ENCODE measurements at places on chromosomes 1 and 21. TPM values are rescaled to one million over a fixed set of nuclear protein-coding genes. Genes with fewer than 3 reads are reported as not detected.
A peak's percentile ranks its signal among the peaks of the same experiment; 100 is the strongest.

IL6R gene
- 11.4 TPM for total RNA-seq

NPHS2 gene
- total RNA-seq = not detected

ZNF648 gene
- not detected for total RNA-seq

SPRR3 gene
- total RNA-seq = not detected

HEYL gene
- 40.0 TPM for total RNA-seq

GUCA2B gene
- total RNA-seq = not detected

C1orf105 gene
- total RNA-seq = 7.1 TPM

ANGPTL7 gene
- 0.39 TPM for total RNA-seq

DNA sequence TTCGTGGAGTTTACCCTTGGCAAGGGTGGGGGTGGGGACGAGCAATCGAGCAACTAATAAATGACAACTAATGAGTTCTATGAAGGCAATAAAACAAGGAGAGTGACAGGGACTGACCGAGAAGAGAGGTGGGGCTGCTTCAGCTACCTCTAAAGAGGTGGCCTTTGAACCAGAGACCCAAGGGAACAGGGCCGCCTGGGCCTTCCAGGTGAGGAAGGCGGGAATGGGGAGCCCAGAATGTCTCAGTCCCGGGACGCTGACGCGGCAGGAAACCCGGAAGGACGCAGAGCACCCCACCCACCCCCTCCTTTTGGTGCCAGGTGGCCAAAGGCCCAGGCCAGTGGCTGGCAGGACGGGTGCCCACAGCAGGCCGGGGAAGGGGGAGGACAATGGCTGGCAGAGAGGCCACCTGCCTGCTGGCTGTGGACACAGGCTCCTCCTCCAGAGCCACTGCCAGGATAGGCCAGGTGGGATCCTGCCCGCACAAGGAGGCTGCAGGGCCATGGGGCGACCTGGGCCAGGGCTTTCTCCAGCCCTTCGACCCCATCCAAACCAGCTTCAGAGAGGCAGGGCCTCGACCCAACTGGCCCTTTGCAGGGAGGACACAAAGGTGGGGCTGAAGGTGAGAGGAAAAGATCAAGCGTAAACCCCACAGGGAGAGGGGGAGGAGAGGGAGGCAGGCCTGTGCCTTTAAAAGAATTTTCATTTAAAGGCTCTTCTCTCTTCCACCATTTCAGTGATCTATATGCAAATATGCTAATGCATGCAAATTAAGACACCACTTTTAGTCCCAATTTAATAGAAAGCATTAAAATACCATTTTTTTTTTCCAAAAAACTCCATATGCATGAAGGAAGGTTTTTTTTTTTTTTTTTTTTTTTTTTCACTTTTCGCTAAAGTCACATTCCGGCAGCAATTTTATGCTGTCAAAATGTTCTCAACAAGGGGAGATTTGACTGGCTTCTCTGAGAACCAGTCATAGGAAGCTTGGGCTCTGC is 58.1 kb downstream of the CASZ1 start:
- DNase-seq = no peak

GRCh38 chr1:87104945-87105344 is 190.5 kb downstream of the HS2ST1 start:
- no peak for DNase-seq

GRCh38 chr1:67674260-67675011 is 10.6 kb upstream of the GADD45A start:
- peak; percentile 39 for DNase-seq

- DNase-seq = no peak
Observed at GRCh38 chr1:47439819-47440598, 2.2 kb downstream of the FOXD2 start.

GRCh38 chr1:44151808-44152207 is 10.4 kb upstream of the KLF18 start:
- DNase-seq = no peak

DNA sequence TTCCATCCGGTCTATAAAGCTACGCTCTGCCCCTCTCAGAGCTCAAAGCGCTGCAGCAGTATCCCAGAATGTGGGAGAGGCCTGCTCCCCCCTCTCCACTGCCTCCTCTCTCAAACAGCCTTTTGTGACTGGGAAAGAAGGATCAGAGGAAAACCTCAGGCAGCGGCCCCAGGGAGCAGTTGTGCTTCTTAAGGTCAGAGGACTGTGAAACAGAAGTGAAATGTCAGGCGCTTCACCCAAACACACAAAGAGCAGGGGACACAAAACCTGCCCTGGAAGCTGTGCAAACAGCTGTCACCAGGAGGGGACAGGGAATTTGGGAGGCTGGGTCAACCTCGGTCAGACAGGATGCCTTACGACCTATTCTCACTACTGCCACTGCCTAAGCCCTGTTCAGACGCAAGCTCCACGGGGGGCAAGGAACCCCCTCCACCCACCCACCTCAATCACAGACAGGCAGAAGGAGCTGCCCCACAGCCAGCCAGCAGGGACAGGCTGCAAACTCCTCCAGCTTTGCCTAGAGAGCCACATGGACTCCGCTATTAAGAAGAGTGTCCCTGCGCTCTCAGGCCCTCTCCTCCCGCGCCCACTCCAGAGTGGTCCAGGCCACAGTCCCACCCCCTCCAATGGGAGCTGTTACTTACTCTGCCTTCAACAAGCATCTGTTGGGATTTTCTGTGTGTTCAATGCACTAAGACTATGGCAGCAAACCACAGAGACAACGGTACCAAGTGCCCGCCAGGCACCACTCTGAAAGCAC is 14.6 kb downstream of the SSBP3 start:
- DNase-seq = no peak

DNA sequence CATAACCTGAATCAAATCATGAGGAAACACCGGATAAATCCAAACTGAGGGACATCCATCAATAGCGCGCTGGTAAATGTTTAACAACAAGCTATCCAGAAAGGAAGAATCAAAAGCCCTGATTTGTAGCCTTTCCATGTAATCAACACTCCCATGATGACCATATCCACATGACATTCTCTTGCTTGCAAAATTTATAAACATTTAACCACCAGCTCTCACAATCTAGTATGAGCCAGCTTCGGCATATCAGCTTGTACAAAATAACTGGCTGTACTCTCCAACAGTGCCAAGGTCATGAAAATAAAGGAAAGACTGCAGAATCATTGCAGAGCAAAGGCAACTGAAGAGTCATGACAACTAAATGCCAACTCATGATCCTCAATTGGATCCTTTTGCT is 15.7 kb downstream of the HSD11B1 start:
- DNase-seq = no peak

DNA sequence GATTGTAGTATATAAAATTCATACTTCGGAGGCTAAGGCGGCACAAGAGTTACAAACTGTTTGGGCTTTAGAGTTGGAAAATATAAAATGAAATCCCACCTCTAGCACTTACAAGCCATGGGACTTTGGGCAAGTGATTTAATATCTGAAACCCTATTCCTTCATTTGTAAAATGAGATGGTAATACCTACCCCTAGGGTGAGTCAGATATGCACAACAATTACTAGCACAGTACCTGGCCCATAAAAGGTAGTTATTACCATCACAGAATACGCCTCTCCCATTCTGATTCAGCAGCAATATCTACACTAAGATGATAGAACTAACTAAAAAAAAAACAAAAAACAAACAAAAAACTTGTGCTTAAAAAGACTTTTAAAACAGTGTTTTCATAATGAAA is 3.5 kb downstream of the KLHL12 start:
- no peak for DNase-seq

- DNase-seq = no peak
Observed at GRCh38 chr1:169572187-169572586, 14.1 kb downstream of the F5 start.

GRCh38 chr1:201006450-201006849 is 17.1 kb downstream of the KIF21B start:
- DNase-seq = no peak

DNA sequence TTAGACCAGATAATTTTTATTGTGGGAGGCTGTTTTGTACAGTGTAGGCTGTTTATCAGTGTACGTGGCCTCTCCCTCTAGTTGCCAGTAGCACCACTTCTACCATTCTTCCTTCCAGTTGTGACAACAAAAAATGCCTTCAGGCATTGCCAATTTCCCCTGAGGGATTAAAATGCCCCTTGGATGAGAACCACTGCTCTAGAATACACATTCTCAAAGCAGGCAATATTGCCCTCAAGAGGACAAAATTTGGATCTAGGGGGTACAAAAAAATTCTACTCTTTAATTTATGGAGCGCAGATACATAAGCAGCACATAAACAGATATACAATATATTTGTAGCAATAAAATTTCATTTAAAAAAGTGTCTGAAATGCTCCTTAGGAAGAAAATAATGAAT is 674.6 kb downstream of the PTPRC start:
- DNase-seq = no peak

DNA sequence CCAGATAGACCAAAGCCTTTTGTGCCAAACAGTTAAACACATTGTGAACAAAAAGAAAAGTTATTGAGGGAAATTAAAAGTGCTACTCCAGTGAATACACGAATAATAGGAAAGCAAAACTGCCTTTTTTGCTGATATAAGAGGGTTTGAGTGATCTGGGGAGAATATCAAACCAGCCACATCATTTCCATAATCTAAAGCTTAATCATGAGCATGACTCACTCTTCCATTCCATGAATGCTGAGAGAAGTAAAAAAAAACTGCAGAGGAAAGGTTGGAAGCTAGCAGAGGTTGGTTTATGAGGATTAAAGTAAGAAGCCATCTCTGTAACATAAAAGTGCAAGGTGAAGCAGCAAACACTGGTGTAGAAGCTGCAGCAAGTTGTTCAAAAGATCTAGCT is 350.6 kb upstream of the NCAM2 start:
- DNase-seq = no peak

DNA sequence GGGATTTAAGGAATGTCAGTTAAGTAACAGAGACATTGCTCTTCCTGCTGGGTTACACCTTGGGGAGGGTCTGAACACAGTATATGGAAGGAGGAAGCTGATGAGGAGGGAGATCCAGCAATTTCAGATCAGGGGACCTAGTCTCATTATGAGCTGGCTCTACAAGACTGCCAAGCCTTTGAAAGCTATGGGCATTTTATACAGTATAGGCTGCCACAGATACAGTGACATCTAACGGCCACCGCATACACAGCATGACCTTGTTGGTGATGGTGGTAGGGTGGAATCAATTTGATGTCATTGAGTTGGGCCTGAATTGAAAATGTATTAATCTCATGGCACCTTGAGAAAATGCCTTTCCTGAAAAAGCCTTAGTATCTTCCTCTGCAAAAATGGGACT is 22.6 kb upstream of the ZP4 start:
- no peak for DNase-seq

- DNase-seq = no peak
Observed at GRCh38 chr1:9078015-9078751, 8.7 kb upstream of the SLC2A5 start.

DNA sequence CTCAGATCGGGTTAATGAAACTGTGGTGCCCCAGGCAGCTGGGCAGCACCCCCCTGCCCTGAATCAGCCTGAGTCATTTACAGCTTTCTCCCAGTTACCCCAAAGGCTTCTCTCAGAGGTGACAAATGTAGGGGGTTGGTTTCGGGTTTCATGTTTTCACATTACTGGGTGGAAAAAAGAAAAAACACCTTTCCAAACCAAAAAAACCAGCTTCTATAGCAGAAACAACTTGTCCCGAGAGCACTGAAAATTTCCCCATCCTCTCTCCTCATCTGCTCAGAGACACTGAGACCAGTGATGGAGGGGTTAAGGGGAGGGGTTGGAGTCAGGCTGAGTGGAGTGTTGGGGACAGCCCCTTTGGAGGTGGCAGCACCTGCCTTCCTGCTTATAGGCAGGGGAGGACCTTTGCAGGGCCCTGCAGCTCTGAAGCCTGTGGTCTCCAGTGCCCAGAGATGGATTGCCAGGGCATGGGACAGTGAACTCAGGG is 15.6 kb downstream of the UTP11 start:
- DNase-seq = no peak

DNA sequence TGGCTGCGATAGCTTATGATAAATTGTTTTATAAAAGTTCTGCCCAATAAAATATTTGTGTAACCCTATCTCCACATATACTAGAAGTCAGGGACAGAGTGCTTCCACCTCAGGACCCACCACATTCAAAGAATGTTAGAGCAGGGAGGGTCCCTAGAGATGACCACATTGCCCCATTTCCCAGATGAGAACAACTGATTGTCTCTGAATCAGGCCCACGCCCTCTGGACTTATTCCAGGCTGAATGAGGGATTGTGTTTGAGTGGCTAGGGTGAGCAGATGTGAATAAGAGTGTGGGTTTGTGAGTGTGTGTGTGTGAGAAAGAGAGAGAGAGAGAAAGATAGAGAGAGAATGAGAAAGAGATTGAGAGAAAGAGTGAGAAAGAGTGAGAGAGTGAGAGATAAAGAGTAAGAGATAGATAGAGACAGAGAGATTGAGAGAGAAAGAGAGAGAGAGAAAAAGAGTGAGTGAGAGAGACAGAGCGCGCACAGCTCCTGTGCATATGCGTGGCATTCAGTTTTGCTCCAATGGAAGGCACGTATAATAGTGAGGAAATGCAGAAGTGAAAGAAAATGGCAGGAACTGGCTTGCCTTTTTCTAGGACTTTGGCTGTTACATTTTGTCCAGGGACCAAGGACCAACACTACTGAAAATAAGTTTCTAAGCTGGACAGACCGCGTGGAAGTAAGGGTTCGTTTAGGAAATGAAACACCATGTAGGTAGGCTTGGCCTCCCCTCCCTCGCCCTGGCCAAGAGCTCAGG is 94.1 kb downstream of the ABCA4 start:
- no peak for DNase-seq

DNA sequence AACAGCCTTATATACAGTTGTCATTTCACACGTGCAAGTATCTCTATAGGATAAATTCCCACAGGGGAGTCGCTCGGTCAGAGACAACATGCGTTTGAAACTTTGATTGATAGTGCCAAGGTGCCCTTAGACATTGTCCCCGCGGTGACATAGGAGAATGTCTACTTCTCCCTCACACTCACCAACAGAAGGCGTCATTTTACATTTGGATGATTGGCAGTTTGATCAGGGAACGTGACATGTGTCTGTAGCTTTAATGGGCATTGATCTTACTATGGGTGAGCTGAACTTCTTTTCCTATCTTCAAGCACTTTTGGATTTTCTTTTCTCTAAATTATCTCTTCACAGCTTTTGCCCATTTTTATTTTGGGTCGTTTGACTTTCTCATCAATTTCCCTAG is 42.6 kb upstream of the PAX7 start:
- no peak for DNase-seq

- no peak for DNase-seq
Observed at GRCh38 chr1:202688401-202688800, 21.9 kb downstream of the SYT2 start.

GRCh38 chr1:207502726-207503125 is 6.8 kb downstream of the CR1 start:
- no peak for DNase-seq
